ENCODE measurements at places on chromosomes 5 and 9.
A peak's percentile ranks its signal among the peaks of the same experiment; 100 is the strongest.

- peak; percentile 49 for DNase-seq
These were observed at the start of gene PSD2 for GRCh38 chr5:139795074-139796001. PSD2 (plus strand) TSS chr5:139795808; CDS start chr5:139809441, 13,633 bp downstream.

DNA sequence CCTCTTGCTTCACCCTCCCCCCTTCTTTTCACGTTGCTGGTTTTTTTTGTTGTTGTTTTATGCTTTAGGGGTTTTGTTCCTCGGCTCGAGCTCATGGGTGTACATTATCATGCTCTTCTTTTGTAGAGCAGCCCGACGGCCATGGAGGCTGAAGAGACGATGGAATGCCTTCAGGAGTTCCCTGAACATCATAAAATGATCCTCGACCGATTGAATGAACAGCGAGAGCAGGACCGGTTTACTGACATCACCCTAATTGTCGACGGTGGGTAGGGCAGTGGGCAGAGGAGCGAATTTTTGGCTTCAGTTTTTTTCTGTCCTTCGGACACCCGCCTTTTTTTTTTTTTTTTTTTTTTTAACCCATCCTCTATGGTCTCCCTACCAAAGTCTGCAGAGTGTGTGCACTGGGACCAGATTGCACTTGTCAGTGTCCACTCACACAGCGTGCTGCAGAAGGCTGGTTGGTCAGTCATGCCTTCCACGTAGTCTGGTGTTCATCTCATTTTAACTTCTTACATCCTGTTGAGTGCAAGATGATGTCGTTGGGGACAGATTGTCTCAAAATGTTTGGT lies 1.3 kb downstream of the ZNF131 start:
- DNase-seq: no peak

- DNase-seq: no peak
These were observed 223.3 kb downstream of the DIRAS2 start for GRCh38 chr9:90419221-90419851.

DNA sequence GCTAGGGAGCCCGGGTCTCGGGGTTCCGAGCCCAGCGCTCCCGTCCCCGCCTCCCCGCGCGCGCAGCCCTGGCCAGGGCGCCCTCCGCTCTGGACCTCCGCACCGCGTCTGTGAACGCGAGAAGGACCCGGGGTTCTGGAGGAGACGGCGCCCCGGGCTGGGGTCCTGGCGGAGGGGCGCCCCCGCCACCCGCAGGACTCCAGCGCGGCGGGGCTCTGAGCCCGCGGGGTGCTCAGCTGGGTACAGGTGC lies 431 bp downstream of the TMOD1 start:
- no peak for DNase-seq

GRCh38 chr9:135882011-135882410 lies 25.3 kb downstream of the CAMSAP1 start:
- DNase-seq: no peak

GRCh38 chr5:19555876-19556275 lies 432.1 kb downstream of the CDH18 start:
- no peak for DNase-seq

GRCh38 chr5:6732634-6733410 lies 19.6 kb downstream of the TENT4A start:
- DNase-seq: peak; percentile 29

GRCh38 chr5:39167141-39167971 lies 52.0 kb downstream of the FYB1 start:
- no peak for DNase-seq

- no peak for DNase-seq
These were observed 57.4 kb downstream of the DAP start for GRCh38 chr5:10703676-10704075.

GRCh38 chr9:94937214-94937903 lies 210.9 kb downstream of the AOPEP start:
- DNase-seq: no peak

DNA sequence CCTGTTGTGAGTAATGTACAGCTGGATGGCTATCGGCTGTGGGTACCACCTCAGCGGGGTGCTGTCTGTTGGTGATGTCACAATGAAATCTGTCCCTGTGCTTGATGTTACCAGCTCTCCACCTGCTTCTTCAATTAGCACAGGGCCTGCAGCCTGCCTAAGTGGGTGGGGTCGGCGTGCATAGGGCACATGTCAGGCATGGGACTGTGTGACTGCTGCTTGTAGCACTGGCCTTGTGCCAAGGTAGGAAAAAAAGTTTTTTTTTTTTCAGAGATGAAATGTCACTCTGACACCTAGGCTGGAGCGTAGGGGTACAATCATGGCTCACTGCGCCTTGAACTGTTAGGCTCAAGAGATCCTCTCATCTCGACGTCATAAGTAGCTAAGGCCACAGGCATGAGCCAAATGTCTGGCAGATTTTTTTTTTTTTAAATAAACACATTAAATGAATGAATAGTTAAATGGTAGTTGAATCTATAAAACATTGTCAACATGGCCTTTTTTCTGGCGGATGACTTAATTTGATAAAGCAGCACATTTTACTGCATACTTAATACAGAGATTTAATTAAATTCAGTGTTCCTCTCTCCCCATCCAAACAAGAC lies 222.5 kb downstream of the NXNL2 start:
- DNase-seq: no peak

DNA sequence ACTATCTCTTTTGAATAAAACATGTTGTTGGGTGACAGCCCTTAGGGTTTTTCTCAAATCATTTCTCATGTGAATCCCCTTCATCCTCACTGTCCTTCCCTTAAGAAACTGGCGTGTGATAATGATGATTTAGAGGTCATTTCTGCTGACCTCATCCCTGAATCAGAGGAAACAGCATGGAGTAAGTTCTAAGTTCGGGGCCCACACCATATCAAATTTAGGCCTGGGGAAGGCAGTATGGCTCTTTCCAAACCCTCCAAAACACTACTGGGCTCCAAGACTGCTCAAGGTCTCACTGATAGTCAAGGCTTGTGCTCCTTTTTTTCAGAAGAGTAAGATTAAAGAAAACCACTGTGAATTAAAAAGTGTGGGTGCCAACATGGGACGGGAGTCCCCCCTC lies 872 bp upstream of the SMIM3 start:
- no peak for DNase-seq

GRCh38 chr5:95331358-95331757 lies 46.5 kb upstream of the MCTP1 start:
- DNase-seq: no peak

DNA sequence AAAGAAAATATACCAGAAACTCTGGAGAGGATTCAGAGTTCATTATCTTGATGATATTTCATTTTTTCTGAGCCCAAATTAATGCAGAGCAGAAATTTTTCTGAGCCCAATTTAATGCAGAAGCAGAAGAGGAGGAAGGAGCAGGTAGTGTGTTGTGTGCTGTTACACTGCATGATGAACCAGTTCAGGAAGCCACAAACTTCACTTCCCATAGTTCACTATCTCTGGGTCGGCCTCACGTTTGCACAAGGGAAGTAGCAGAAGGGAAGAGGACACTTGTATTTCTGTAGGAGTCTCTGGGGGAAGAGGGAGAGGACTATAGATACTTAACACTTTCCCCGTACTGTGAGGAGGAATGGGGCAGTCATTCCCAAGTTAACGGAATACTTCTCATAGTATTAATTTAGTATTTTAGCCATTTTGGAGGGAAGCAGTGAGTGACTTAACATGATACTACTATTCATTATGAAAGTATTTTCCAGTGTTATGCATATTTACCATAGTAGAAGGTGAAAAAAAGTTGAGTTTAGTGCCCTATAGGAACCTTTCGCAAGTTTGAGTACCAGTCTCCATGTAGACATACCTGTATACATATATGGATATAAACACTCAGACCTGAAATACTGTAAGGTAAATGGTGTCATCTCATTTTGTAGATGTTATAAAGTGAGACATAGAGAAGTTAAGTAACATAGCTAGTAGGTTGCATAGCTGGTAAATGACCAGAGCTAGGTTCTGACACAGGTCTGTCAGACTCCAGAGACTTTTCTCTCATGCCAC lies 30.0 kb downstream of the XPA start:
- DNase-seq: no peak

DNA sequence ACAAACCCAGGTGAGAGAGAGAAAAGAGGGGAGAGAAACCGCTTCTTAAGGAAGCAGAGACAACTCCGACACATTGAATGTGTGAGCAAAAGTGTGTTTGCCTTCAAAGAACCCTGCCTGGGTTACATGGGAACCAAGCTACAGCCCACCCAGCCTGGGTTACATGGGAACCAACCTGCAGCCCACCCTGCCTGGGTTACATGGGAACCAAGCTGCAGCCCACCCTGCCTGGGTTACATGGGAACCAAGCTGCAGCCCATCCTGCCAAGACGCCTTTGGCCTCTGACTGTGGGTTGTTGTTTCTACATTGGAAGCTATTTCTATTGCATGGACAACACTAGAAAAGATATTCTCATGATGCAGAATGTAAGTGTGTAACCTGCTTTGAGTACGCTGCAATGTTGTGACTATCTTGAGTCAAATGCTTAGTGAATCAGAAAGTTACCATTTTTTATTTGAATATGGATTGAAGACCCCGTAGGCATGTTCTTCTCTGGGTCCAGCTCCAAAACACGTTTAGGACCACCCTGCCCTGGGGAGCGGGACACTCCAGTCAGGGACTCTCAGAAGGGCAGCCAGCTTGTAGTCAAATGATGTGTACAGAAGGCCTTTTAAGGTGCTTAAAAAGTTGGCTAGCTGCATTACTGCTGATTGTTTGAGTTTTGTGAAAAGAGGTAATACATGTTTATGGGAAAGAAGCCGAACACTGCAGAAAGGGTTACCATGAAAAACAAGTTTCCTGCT lies 39.1 kb upstream of the UNC5A start:
- DNase-seq: no peak

DNA sequence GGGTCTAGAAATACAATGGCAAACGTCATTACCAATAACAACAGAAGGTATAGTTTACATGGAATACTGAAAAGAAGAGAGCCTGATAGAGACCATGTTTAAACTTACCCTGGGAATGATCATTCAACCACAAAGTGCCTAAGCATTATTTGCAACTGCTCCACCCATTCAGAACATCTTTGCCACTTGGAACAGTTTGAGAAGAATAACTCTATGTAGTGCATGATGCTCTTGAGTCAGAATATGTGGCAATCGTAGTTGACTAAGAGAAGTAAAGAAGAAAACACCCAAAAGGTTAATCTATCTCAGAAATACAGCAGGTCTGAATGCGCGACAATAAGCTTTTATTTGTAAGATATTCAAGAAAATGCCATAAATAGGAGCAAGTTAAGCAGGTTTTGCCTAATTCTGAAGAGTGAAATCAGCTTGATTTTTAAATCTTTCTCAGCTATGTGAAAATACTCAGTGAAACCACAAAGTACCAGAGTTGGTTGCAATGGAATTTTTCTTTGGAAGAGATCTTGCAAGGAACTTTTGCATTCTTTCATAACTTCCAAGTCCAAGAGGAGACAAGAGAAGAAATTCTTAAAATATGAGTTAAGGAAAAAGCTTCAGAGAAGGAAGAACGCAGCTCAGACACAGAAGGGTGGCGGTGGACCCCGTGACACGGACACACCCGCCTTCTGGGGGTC lies 64.3 kb downstream of the HABP4 start:
- DNase-seq: no peak

GRCh38 chr5:35203403-35203802 lies 26.9 kb downstream of the PRLR start:
- DNase-seq: no peak

- DNase-seq: no peak
These were observed 37.2 kb upstream of the S1PR3 start for GRCh38 chr9:88954066-88954465.

- peak; percentile 61 for DNase-seq
These were observed 529 bp downstream of the UBAC1 start for GRCh38 chr9:135960411-135961276.

DNA sequence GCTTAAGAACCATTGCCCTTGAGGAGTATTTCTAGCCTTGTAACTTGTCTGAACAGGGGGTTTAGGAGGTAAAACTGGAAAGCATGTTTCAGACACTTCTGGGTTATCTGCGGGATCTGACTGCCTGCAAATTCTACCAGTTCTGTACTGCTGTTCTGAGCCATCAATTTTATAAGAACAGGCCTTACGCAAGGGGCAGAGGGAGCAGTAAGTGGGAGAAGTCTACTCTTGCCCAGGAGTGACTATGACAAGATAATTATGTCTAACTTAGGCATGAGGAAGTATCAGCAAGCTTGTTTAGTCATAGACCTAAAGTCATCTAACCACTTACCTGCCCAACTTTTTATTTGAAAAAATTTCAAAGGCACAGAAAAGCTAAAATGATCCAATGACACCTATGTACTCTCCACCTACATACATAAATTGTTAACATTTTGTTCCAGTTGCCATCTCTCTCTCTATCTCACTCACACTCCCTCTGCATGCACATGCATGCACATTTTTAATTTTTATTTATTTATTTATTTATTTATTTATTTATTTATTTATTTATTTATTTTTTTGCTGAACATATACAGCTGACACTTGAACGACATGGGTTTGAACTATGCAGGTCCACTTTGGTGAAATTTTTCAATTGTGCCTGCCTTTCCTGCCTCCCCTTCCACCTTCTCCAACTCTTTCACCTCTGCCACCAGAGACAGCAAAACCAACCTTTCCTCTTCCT lies 18.4 kb upstream of the DEPDC1B start:
- no peak for DNase-seq

DNA sequence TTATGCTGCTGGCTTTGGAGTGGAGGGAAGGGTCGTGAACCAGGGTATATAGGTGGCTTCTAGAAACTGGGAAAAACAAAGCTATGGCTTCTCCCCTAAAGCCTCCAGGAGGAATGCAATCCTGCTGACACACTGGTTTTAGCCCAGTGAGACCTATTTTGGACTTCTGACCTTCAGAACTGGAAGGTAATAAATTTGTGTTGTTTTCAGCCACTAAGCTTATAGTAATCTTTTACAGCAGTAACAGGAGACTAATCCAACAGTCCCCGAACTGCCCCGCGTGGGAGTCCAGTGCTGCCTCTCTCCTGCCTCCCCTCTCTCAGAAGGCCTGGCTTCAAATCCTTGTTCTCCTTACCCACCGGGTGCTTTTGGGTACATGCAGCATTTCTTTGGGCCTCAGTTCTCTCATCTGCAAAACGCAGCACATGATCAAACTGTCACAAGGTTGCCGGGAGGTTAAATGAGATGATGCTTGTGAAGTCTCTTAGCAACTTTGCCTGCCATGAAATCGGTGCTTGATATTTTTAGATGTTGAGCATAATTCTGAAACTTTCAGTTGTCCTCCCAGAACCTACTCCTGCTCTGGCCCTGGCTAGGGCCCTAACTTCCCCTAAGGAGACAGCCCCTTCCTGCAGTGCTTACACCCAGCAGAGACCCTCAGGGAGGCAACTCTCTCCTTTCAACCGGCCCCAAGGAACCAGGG lies 127.3 kb upstream of the BOD1 start:
- no peak for DNase-seq

GRCh38 chr5:52943285-52943684 lies 45.9 kb upstream of the ITGA2 start:
- no peak for DNase-seq
